Muscle of back (tissue), 13 donors: ENCODE measurements at places on chromosomes 5 and 9.
A peak's percentile ranks its signal among the peaks of the same experiment; 100 is the strongest.

- no peak for DNase-seq
Measured at GRCh38 chr5:114056185-114056538, 305.7 kb upstream of the KCNN2 start.

- DNase-seq, result peak; percentile 14
Measured at GRCh38 chr9:100933656-100934055, 94.9 kb upstream of the PLPPR1 start.

GRCh38 chr5:131357739-131358561 lies 94.1 kb downstream of the CDC42SE2 start:
- DNase-seq, result no peak

GRCh38 chr5:172870291-172870714 lies 36.3 kb downstream of the ERGIC1 start:
- peak; percentile 88 for DNase-seq

GRCh38 chr9:20884985-20885593 lies 146.4 kb downstream of the HACD4 start:
- DNase-seq, result peak; percentile 20

DNA sequence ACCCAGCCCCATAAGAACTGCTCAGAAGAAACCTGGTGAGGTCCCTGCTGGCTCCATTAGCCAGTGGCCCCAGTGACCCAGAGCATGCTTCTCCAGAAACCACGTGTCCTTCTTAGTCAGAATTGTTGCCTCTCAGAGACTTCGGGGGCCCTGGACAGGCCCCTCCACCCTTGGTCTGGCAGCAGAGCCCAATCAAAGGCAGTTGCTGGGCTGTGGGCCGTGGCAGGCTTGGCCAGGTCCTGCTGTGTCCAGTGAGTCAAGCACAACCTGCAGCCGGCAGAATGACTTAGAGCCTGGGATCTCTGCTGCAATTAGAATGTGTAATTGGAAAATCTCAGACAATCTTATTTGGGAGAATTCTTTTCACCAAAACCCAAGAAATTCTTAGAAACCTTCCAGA lies 502.0 kb upstream of the KLF4 start:
- DNase-seq, result no peak

DNA sequence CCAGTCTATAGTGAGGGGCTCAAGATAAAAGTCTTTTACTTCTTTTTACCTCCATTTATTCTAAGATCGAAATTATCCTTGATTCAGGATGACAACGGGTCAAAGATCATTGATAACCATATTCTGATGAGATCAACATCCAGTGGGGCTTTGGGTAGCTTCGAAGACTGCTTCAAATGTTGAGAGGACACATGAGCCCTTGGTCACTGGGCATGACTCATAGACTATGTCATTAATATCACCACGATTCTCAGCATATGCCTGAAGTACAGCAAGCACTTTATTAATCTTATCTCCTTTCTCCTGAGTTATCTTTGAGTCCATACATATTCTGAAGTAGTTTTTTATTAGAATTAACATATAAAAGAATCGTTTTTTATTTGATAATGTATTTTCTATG lies 117.1 kb upstream of the DAB2 start:
- no peak for DNase-seq

DNA sequence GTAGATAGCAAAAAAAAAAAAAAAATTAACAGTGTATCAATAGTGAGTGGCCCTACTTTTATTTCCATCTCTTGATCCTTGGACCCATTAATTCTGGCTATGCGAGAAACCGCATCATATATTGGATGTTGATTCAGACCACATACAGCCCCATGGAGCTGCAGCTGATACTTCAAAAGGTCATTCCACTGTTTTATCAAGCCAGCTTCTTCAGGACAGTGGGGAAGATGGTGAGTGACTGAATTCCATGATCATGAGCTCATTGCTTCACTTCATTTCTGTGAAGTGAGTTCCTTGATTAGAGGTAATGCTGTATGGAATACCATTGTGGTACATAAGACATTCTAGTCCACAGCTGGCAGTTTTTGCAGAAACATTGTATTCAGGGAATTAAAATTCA lies 222.9 kb upstream of the MEF2C start:
- DNase-seq, result no peak

DNA sequence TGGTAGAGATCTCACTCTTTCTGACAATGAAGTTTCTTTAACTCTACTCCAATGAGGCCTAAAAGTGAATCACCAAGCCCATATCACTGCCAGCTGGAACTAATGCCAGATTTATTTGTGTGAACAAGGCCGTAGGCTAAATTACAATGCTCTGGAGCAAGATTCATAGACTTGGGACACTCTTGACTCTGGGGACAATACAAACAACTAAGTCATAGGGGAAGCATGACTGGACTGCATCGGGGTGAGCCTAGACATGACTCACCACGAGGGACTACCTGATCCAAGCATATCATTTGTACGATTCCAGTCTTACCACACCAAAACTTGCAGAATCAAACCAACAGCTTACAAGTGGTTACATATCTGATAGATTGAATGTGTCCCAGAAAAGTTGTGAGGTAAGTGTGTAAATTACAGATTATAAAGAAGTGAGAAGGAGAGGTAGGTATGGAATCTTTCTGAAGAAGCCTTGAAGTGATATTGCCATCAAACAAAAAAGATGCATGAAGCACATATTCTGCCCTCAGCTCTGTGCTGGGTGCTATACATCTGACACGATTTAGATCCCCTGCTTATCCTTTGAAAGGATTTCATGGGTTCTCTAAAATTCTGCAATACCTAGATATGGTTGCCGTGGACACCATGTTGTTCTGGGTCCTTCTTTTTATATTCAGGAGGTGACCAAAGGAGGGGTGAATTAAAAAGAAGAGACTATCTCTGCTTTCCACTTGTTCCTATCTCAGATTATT lies 199.3 kb upstream of the PDE4D start:
- no peak for DNase-seq

DNA sequence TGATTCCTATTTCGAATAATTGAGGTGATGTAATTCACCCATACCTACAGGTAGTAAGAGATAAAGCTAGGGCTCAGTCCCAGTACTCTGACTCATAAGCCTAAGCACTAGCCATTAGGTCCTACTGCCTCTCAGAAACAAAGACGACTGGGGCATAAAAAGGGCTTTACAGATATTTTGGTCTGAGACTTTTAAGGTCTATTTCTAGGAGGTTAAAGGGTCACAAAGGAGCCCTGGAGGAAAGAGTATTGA lies 69.8 kb downstream of the SGCD start:
- no peak for DNase-seq

- DNase-seq, result no peak
Measured at GRCh38 chr9:32339424-32339823, 45.0 kb upstream of the ACO1 start.

DNA sequence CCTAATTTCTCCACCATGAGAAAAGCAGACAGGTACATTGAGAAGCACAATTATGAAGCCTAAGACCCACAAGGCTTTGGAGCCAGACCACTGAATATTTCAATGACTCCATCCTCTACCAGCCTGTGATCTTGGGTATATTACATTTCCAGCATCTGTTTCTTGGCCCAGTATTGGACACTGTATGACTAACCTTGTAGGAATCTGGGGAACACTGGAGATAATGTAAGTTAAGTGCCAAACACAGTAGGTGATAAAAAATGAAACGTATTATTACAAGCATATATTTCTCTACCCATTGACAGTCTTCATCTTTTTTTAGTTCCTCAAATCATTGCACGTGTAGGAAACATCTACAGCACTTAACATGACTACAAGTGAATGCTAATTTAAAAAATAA lies 28.6 kb upstream of the FEM1C start:
- DNase-seq, result no peak

DNA sequence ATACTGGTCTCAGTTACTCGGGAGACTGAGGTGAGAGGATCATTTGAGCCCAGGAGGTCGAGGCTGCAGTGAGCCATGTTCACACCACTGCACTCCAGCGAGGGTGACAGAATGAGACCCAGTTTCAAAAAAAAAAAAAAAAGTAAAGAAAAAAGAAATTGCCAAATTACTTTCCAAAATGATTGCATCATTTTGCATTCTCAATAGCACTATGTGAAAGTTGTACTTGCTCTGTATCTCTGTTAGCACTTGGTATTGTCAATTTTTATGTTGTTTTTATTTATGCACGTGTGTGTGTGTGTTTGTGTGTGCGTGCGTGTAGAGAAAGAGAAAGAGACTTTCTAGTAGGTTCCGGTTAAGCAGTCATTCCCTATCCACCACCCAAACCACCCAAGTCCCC lies 328.4 kb downstream of the RAB3C start:
- DNase-seq, result no peak

- peak; percentile 61 for DNase-seq
Measured at GRCh38 chr5:37836235-37836591, 3.6 kb downstream of the GDNF start.

DNA sequence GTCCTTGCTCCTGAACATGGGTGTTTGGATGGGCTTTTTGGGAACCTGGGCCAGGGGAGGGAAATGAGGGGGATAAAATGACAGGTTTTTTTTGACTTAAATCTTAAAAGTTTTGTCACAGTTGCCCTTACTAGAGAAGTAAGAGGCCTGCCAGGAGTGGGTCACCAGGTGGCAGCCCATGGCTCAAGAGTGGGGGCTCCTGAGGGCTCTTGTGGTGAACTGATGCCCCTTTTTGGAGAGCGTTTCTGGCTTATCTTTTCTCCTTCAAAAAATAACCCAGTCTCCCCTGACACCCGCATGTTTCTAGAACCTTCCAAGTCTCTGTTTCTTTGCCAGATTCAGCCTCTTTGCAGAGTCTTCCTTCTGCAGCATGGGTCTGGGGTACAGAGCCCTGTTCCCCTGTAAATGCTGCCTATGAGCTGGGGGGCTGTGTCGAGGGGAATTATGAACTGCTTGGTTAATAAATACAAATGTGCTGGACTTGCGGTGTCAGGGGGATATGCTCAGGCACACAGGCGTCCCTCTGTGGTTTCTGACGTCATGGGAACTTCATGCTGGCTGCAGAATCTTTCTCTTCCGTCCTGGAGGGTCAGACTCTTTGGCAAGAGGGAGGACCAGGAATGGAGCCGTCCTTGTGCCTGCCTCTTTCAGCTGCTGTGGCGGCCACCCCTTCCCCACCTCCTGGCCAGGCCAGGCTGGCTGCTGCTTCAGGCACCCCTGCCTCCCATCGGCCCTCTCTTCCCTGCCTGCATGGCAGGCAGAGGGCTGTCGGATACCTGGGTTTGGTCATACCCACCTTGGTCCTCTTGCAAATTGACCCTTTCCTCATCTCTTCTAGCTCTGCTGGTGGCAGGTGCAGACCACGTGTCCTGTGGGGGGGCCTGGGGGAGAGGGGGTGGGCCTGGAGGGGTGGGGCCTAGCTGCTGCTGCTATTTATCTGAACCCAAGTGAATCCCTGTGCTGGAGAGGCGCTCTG lies 30.1 kb downstream of the PTPA start:
- peak; percentile 90 for DNase-seq
